ENCODE measurements at places on chromosomes 12 and 14. TPM values are rescaled to one million over a fixed set of nuclear protein-coding genes. Genes with fewer than 3 reads are reported as not detected.

GRCh38 chr14:59278111-59278510 is 89.6 kb downstream of the DAAM1 start:
- H3K27ac ChIP-seq = no peak overlapping the region
- H3K4me1 ChIP-seq = peaks cover 27% of the 10 kb centered on the region
- no peaks in the 10 kb centered on the region for H3K27me3 ChIP-seq
- no peaks in the 10 kb centered on the region for H3K36me3 ChIP-seq

DNA sequence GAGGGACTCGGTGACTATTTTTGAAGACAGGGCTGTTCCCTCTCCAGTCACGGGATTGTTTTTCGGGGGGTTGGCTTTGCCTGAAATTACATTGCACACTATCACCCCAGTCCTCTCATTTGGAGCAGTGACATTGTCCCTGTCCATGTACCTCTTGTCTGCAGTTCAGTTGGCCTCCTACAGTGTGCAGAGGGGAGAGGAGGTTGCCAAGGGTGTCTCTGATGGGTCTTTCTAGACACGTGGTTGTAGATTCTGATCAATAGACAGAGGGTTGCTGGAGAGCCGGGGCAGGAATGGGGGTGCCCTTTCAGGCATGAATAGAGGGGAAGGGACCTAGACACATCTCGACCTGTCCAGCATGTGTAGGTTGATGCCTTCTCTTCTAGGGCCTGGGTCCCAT is 1.2 kb downstream of the TMEM120B start:
- H3K27me3 ChIP-seq = no peaks in the 10 kb centered on the region
- H3K27ac ChIP-seq = peak overlapping the region; percentile 82
- DNase-seq = no peak
- H3K4me3 ChIP-seq = peak overlapping the region; percentile 99
- no peaks in the 10 kb centered on the region for H3K36me3 ChIP-seq

DNA sequence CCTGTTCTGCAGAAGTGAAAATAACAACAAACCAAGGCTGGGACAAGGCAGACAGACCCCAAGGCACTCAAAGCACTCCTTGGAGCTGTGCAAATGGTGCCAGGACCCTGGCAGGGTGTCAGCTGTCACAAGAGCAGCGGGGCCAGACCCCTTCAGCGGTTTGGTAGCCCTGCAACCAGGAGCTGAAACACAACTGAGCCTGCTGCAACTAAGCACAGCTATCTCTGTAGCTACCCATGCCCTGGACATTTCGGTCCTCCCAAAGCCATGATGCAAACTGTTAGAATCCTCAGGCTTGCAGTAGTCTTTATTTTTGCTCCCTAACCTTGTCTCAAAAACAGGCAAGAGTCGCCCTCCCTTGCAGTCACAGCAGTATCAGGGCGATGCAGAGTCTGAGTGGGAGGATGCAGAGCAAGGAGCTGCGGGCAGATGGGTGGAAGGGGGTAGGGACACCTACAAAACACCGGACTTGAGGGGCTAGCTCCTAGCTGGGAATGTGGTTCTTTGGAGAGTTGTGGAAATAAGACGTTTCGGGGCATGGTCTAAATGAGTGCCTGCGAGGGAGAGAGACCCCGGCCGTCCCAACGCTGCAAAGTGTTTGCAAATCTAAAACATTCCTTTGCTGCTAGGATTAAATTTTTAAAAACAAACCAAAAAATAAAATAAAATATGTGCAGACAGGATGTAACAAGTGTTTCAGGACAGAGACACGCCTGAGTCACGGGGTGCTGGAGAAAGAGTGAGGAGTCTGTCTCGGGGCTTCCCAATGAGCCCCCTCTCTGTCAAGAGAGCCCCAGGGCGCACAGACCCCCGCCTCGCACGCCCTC is 1.0 kb downstream of the NUAK1 start:
- H3K36me3 ChIP-seq = no peaks in the 10 kb centered on the region
- DNase-seq = no peak
- H3K4me1 ChIP-seq = no peaks in the 10 kb centered on the region

- H3K27ac ChIP-seq = no peak overlapping the region
- H3K4me3 ChIP-seq = no peak overlapping the region
- H3K27me3 ChIP-seq = no peaks in the 10 kb centered on the region
- DNase-seq = peak; percentile 19
- no peaks in the 10 kb centered on the region for H3K36me3 ChIP-seq
Observed at GRCh38 chr12:104006929-104007328, 41.3 kb downstream of the TDG start.

Gene DNAH10
- total RNA-seq = 1.1 TPM

Gene GALNT9
- 7.4 TPM for total RNA-seq

GRCh38 chr12:120687578-120688289 is 785 bp downstream of the MLEC start:
- no peaks in the 10 kb centered on the region for H3K27me3 ChIP-seq
- DNase-seq = no peak
- peak overlapping the region; percentile 93 for H3K4me3 ChIP-seq
- H3K27ac ChIP-seq = peak overlapping the region; percentile 98

Gene SLC25A47
- not detected for total RNA-seq

Gene ARHGEF25
- 32.5 TPM for total RNA-seq

DNA sequence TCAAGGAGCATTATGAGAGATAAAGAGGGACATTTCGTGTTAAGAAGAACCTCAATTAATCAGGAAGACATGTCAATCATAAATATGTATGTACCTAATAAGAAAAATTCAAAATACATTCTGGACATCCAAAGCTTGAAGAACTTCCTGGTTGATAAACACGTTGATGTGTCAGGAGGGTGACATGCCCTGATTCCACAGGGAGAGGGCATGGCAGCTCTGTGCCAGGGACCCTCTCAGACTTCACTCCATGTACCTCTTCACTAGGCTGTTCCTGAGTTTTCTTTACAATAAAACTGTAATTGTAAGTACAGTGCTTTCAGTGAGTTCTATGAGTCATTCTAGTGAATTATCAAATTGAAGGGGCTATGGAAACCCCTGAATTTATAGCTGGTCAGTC is 163.5 kb downstream of the CFAP54 start:
- H3K27me3 ChIP-seq = no peaks in the 10 kb centered on the region
- DNase-seq = no peak
- no peaks in the 10 kb centered on the region for H3K4me1 ChIP-seq
- H3K4me3 ChIP-seq = no peak overlapping the region

DNA sequence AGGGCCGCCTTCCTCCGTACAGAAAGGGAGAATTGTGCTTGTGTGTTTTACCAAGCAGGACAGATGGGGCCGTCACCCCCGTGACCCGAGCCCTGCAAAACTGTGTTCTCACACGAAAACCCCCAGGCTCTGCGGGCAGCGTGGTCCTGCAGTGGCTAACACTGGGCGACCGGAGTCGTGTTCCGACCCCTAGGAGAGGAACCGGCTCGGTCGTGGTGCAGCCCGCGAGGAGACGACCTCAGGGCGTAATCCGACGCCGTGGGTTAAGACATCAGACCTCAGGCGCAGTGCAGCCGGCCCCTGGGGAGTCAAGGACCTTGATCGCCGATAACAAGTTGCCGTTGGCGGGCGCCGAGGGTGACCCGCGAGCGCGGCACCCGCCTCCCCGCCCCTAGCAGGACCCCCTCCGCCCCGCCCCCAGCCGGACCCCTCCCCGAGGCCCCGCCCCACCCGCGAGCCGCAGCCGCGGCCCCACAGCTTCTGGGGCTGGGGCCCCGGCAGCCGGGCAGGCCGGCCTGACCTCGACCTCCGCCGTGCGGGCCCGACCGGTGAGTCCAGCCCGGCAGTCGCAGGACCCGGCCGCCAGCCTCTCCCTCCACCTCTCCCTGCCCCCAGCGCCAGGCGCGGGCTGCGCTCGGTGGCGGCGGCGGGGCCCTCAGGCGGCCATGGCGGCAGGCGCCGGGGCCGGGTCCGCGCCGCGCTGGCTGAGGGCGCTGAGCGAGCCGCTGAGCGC is at the start of gene CHPT1:
Gene CHPT1, plus strand, starts transcription at position 444 of the 733 bp plus-strand sequence. Its CDS starts 222 bp downstream, at position 666.
- H3K4me3 ChIP-seq = peak within 1 kb of the TSS; percentile 89
- no peaks in the 10 kb centered on the region for H3K4me1 ChIP-seq
- H3K27ac ChIP-seq = peak within 1 kb of the TSS; percentile 65
- H3K27me3 ChIP-seq = no peaks in the 10 kb centered on the region
- peak; percentile 65 for DNase-seq
- H3K36me3 ChIP-seq = no peaks in the 10 kb centered on the region

Gene ASCL1
- not detected for total RNA-seq

DNA sequence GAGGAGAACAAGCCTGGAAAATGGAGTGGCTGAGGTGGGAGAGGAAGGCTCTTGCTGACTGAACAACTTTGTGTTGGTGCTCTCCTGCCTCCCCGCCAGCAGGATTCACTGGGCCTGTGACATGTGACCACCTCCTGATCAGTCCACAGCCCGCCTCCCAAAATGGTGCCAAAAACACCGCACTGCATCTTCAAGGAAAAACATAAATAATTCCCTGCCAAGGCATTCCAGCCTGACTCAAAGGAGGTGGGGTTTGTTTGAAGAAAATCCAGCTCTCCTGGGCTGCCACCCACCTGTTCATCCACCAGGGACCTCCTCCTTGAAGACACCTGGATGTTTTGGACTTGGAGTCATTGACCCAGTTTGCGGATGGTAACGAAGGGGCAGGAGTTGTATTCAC is 83.8 kb upstream of the PIWIL1 start:
- no peaks in the 10 kb centered on the region for H3K27me3 ChIP-seq
- no peaks in the 10 kb centered on the region for H3K36me3 ChIP-seq
- no peak for DNase-seq
- H3K27ac ChIP-seq = no peak overlapping the region
- H3K4me1 ChIP-seq = no peaks in the 10 kb centered on the region

GRCh38 chr14:65920996-65921395 is 508.5 kb downstream of the FUT8 start:
- no peaks in the 10 kb centered on the region for H3K27me3 ChIP-seq
- no peak overlapping the region for H3K4me3 ChIP-seq
- H3K36me3 ChIP-seq = no peaks in the 10 kb centered on the region
- no peaks in the 10 kb centered on the region for H3K4me1 ChIP-seq
- H3K27ac ChIP-seq = no peak overlapping the region

GRCh38 chr12:120013659-120014380 is 24.8 kb downstream of the BICDL1 start:
- H3K27ac ChIP-seq = no peak overlapping the region
- H3K4me3 ChIP-seq = no peak overlapping the region
- no peaks in the 10 kb centered on the region for H3K27me3 ChIP-seq
- no peak for DNase-seq
- no peaks in the 10 kb centered on the region for H3K4me1 ChIP-seq

Gene COCH
- total RNA-seq = 87.6 TPM

Gene RAN
- 1,775 TPM for total RNA-seq

Gene SLC38A1
- 88.9 TPM for total RNA-seq

Gene TMEM52B
- total RNA-seq = not detected

Gene GPX2
- total RNA-seq = 0.33 TPM

- H3K4me3 ChIP-seq = no peak overlapping the region
- H3K27ac ChIP-seq = no peak overlapping the region
- no peaks in the 10 kb centered on the region for H3K36me3 ChIP-seq
Observed at GRCh38 chr12:98408681-98409080, 106.7 kb upstream of the TMPO start.

- no peaks in the 10 kb centered on the region for H3K36me3 ChIP-seq
- no peak overlapping the region for H3K27ac ChIP-seq
- no peak overlapping the region for H3K4me3 ChIP-seq
- no peaks in the 10 kb centered on the region for H3K27me3 ChIP-seq
Observed at GRCh38 chr12:10861366-10861765, 12.1 kb upstream of the PRR4 start.

DNA sequence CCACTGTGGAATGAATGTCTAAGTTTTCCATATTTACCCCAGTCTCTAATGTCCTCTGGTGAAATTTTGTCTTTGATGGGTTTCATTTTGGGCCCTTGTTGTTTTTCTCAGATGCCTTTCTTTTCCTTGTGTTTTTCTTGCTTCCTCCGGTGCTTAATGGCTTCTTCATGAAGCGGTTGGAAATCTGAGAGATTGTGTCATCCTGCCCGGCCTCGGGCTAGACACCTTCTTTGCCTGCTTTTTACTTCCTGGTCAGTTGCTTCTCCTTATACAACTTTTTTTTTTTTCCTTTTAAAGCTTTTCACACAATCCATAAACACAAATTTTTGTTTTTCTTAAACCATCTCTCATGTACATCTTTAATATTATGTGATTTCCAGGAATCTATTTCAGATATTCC is 7.1 kb downstream of the ETV6 start:
- H3K36me3 ChIP-seq = no peaks in the 10 kb centered on the region
- DNase-seq = no peak
- no peaks in the 10 kb centered on the region for H3K27me3 ChIP-seq
- H3K27ac ChIP-seq = peak overlapping the region; percentile 5

Gene OTX2
- total RNA-seq = 147 TPM

Gene GPR65
- not detected for total RNA-seq

DNA sequence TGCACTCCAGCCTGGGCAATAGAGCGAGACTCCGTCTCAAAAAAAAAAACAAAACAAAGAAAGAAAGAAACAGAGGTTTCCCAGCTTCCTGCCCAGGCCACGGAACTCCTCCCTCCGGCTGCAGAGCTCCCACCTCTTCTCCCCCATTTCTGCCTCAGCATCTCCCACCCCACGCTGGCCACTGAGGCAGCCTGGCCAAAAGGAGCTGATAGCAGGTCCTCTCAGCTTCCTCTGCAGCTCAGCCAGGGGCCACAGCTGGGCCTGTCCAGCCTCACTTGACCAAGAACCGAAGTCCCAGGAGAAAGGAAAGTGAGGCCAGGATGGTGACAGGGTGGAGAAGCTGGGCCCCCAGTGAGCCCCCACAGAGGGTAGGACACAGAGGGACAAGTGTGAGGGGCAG is 33.4 kb upstream of the CD9 start:
- no peak overlapping the region for H3K27ac ChIP-seq
- no peak for DNase-seq
- H3K36me3 ChIP-seq = no peaks in the 10 kb centered on the region
- no peak overlapping the region for H3K4me3 ChIP-seq
- no peaks in the 10 kb centered on the region for H3K4me1 ChIP-seq

DNA sequence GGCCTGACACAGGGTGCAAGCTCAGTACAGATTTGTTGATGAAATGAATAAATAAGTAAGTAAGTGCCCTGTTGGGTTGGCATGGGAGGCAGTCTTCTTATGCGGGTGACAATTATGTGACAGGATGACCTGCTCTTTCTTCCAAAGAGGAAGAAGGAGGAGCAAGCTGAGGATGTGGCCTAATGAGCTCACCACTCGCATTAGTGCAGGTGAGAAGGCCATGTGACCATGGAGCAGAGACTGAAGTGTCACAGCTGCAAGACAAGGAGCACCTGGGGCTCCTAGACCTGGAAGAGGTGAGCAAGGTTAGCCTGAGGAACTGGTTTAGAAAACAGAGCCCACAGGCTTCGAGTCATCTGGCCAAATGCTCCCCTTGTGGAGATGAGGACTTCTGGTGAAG is 34.9 kb downstream of the LRTM2 start:
- DNase-seq = no peak
- no peaks in the 10 kb centered on the region for H3K27me3 ChIP-seq
- peaks cover 21% of the 10 kb centered on the region for H3K4me1 ChIP-seq
- no peak overlapping the region for H3K27ac ChIP-seq
- no peak overlapping the region for H3K4me3 ChIP-seq
- H3K36me3 ChIP-seq = no peaks in the 10 kb centered on the region

DNA sequence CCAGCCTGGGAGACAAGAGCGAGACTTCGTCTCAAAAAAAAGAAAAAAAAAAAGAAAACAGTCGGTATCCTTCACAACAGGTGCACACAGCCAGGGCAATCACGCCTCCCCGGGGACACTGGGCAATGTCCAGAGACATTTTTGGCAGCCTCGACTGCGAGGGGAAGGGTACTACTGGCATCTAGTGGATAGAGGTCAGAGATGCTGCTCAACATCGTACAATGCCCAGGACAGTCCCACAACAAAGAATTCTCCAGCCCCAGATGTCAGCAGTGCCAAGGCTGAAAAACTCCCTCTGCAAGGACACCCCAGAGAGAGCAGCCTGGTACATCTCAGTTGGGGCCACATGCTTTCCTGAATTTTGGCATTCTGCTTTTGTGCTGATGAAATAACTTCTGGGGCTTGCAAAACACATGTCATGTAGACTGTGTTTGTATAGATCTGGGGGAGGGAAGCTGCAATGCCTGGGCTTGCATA is 21.5 kb downstream of the ALDH2 start:
- peak overlapping the region; percentile 67 for H3K27ac ChIP-seq
- no peaks in the 10 kb centered on the region for H3K27me3 ChIP-seq
- peak; percentile 36 for DNase-seq
- H3K36me3 ChIP-seq = peaks cover 25% of the 10 kb centered on the region
- peaks cover 5% of the 10 kb centered on the region for H3K4me1 ChIP-seq

Data from A673 (cell line).